ENCODE measurements at places on chromosomes 13 and 19.
A peak's percentile ranks its signal among the peaks of the same experiment; 100 is the strongest.

DNA sequence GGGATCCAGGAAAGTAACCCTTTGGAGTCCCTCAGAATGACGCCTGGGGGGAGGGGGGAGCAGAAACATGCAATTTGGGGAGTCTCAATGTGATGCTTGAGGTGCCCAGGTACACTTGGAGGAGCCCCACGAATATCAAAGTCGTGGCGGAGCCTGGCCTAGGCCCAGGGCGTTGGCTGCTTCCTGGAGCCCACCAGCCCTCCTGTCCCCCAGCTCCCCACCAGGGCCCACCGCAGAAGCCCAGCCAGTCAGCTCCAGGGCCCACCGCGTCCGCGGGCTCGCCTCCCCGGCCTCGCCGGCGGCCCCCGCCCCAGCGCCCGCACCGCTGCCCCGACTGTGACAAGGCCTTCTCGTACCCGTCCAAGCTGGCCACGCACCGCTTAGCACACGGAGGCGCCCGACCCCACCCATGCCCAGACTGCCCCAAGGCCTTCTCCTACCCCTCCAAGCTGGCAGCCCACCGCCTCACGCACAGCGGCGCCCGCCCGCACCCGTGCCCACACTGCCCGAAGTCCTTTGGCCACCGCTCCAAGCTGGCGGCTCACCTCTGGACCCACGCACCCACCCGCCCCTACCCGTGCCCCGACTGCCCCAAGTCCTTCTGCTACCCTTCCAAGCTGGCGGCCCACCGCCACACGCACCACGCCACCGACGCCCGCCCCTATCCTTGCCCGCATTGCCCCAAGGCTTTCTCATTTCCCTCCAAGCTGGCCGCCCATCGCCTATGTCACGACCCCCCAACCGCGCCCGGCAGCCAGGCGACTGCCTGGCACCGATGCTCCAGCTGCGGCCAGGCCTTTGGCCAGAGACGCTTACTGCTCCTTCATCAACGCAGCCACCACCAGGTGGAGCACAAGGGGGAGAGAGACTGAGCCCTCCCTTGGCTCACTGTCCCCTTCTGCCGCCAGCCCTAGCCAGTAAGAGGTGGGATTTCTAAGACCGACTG is 2.1 kb downstream of the ZNF575 start:
- no peak for DNase-seq

GRCh38 chr13:49679246-49679645 is 12.0 kb downstream of the EBPL start:
- no peak for DNase-seq

DNA sequence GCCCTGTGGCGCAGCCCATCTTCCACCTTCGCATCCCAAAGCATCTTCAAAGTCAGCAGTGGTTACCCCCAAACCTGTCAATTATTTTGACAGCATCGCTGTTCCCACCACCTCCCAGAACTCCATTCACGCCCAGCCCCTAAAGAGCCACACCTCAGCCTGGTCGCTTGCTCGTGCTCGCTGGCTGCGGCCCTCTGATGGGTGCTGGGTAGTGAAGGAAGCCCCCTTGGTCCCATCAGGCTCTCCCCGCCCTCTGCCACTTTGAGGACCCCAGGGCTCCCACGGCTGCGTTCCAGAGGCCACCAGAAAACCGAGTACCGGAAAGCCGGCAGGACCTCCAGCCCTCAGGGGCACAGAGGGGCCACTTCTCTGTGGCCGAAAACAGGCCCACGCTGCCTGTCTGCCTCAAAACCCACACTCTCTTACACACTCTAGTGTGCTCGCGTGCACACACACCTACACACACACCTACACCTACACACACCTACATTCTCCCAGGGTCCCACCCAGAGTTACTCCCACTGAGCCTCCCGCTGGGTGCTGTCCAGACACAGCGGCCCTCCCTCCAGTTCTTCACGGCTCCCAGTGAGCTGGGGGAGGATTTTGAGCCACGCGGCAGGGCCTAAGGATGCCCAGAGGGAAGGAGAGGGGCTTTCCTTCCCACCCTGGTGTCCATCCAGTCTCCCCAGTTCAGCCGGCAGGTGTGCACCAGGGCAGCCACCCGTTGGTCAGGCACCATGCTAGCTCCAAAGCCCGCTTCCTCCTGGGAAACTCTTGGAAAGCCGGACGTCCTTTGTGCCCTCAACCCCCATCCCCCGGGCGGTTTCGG is 1.9 kb downstream of the VSTM2B start:
- DNase-seq = no peak

GRCh38 chr13:40692946-40693345 is 26.5 kb upstream of the FOXO1 start:
- DNase-seq = no peak

- DNase-seq = no peak
These were observed 960.7 kb upstream of the PCDH9 start for GRCh38 chr13:68190818-68191217.

GRCh38 chr19:46407856-46408663 is 5.3 kb downstream of the CCDC8 start:
- DNase-seq = no peak

- no peak for DNase-seq
These were observed 37.4 kb downstream of the DOCK9 start for GRCh38 chr13:98940325-98941001.

- DNase-seq = no peak
These were observed 24.0 kb downstream of the FGF9 start for GRCh38 chr13:21694831-21695230.

DNA sequence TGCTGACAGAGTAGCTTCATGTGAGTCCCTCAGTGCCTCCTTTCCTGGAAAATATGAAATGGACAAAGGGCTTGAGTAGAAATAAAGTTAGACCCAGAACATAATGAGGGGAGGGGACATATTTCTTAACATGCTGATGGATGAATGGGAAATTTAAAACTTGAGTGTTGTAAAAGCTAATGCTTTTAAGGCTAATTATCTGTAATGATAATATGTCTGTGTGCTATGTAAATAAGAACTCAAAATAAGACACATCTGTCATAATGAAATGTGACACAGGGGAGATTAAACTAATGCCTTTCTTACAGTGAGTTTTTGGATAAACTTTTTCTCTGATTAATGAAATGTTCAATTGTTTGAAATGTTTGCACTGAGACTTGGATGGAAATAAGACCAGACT is 65.8 kb upstream of the RFXAP start:
- DNase-seq = no peak

- DNase-seq = peak; percentile 82
These were observed at the start of gene ZNF573 for GRCh38 chr19:37779127-37780005. ZNF573 (minus strand) TSS chr19:37779586; CDS start chr19:37773729, 5,857 bp downstream.

- no peak for DNase-seq
These were observed 27.2 kb upstream of the WDR18 start for GRCh38 chr19:956766-957440.

DNA sequence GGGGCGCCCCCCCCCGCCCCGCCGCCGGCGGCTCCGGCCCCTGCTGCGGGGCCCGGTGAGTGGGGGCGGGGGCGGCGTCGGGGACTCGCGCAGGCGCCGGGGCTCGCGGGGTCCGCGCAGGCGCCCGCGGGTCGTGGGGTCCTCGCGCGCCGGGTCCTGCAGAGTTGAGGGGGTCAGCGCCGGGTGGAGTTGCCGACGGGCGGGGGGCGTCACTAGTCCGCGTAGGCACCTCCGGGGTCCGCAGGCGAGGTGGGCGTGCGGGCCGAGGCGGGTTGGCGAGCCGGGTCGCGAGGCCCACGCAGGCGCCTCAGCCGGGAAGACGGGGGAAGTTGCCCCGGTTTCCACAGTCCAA is 365 bp downstream of the PPP6R1 start:
- DNase-seq = no peak

- no peak for DNase-seq
These were observed 1.1 kb downstream of the IGFLR1 start for GRCh38 chr19:35741203-35741515.

DNA sequence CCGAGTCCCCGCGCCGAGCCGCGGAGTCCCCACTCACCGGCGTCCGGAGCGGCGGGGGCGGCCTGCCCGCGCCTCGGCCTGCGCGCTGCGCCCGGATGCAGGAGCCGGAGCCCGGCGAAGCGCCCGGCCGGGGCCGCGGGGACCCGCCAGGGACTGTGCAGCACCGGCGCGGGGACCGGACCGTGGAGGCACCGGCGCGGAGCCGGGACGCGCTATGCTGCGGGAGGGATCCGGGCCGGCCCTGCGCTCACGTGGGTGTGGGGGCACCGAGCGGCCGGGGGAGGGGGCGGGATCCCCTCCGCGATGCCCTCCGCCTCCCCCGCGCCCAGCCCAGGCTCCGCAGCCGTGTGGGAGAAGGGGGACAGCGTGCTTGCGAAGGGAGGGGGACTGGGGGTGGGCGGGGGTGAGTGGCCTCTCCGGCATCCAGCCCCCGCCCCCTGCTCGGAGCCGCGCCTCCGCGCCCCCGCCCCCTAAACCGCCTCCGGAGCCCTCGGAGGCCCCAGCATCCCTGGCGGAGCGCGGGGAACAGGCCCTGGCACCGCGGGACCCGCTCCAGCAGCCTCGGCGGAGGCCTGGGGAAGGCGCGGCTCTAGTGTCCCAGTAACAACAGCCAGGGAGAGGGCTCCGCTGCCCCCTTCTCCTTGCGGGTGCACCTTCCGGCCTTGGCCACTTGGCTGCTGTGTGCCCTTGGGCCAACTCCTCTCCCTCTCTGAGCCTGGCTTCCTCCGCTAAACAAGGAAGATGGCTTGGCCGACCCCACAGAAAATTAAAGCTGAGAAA is at the start of gene SLC1A6:
Gene SLC1A6 (minus strand): TSS at position 389 of the 780 bp plus-strand sequence. CDS start 6,954 bp downstream, outside the sequence.
- DNase-seq = no peak

- no peak for DNase-seq
These were observed 13.8 kb downstream of the FUZ start for GRCh38 chr19:49799271-49799797.

DNA sequence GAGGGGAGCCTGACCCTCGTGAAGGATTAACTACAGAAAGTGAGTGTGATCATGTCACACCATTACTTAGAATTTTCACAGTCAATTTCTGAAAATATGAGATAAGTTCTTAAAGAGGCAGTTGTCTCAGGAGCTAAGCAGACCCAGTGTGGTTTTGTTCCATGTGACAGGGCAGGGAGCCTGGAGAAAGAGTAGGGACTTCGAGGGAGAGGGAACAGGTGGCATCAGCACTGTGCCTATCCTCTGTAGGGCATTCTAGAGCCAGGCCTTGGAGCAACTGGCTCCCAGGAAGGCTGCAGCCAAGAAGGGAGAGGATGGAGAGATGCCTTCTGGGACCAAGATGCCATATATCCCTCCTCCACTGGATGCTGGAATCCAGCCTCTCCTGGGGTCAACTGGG is 183.0 kb downstream of the TSHZ3 start:
- DNase-seq = no peak

DNA sequence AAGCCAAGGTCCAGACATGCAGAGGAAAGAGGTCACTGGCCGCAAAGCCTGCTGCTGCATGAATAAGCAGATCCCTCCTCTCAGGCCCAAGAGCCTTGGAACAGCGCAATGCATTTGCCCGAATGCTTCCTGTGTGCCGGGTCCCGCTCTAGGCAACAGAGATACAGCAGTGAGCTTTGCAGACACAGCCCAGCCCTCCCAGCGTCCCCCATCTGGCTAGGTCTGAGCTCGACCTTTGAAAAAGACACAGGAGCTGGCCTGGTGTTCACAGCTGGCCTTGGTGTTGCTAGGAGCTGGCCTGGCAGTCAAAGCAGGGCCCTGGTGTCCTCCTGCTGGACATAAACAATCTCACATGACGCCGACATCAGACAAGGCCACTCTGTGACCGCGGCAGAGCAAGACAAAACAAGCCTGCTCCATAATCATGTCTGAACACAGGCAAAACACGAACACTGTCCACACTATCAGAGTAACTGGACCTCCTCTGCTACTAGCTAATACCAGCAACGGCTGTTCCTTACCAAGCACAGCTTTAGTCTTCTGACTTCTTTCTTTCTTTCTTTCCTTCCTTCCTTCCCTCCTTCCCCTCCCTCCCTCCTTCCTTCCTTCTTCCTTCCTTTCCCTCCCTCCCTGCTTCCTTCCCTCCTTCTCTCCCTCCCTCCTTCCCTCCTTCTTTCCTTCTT is 5.7 kb upstream of the PEX11G start:
- no peak for DNase-seq

DNA sequence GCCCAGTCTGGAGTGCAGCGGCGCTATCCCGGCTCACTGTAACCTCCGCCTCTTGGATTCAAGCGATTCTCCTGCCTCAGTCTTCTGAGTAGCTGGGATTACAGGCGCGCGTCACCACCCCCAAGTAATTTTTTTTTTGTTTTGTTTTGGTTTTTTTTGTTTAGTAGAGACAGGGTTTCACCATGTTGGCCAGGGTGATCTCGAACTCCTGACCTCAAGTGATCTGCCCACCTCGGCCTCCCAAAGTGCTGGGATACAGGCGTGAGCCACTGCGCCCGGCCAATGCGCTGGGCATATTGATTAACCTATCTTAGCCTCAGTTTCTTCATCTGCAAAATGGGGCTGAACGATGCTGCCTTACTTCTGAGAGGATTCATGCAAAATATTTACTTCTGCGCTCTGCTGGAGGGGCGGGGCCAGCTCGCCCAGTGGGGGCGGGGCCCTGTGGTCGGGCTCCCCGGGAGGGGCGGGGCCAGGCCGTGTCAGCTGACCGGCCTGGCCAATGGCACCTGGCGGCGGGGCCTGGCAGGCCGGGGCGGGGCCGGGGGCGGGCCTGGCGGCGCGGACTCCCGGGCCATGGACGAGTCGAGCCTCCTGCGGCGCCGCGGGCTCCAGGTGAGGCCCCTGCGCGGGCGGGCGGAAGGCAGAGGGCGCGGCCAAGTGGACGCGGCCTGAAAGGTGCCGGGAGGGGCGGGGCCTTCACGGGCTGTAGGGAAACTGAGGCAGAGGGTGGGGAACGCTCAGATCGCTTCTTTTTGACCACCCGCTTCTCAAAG is at the start of gene MAST3:
Gene MAST3 (plus strand): TSS at position 562 of the 776 bp plus-strand sequence. CDS start 15 bp downstream, at position 577.
- DNase-seq = no peak

- no peak for DNase-seq
These were observed 8.0 kb downstream of the POP4 start for GRCh38 chr19:29614046-29614445.

DNA sequence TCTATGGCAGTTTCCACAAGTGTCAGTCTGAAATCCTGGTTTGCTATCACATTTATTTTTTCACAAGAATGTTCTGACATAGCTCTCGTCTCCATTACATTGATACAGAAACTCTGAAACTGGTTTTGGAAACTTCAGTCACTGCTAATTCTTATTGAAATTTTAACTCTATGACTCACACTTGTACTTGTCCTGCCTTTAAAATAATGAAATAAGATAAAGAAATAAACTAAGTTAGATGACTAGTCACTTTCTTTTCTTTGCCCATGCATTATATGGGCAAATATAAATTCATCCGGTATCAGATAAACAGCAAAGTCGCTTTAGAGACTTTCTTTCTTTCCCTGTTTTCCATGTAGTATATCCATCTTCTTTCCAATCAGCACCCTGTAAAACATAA is 257.5 kb downstream of the PCDH9 start:
- no peak for DNase-seq

DNA sequence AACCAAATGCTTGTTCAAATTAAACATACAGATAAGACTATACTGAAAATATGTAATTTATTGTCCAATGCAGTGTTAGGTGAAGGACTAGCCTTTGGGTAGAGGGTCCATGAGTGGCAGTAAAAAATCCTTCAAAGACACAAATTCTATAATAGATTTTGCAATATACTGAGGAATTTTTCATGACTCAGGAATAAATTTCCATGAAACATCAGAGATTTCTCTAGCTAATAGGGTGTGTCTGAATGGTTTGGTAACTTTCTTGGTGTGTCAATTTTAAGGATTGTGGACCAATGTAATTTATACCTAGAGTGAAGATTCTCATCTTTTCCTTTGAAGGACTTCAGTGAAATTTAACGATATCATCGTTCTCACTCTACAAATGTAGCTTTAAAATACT is 546.7 kb downstream of the SLITRK5 start:
- no peak for DNase-seq

GRCh38 chr13:33606692-33607091 is 211.3 kb upstream of the RFC3 start:
- DNase-seq = no peak

Measured in GM12864 (cell line).